Activated T-cell treated with anti-CD3 and anti-CD28 coated beads, Interleukin-2, amount 50 U/mL, for 24 hours (primary cell): ENCODE measurements at places on chromosomes 3 and 15.

DNA sequence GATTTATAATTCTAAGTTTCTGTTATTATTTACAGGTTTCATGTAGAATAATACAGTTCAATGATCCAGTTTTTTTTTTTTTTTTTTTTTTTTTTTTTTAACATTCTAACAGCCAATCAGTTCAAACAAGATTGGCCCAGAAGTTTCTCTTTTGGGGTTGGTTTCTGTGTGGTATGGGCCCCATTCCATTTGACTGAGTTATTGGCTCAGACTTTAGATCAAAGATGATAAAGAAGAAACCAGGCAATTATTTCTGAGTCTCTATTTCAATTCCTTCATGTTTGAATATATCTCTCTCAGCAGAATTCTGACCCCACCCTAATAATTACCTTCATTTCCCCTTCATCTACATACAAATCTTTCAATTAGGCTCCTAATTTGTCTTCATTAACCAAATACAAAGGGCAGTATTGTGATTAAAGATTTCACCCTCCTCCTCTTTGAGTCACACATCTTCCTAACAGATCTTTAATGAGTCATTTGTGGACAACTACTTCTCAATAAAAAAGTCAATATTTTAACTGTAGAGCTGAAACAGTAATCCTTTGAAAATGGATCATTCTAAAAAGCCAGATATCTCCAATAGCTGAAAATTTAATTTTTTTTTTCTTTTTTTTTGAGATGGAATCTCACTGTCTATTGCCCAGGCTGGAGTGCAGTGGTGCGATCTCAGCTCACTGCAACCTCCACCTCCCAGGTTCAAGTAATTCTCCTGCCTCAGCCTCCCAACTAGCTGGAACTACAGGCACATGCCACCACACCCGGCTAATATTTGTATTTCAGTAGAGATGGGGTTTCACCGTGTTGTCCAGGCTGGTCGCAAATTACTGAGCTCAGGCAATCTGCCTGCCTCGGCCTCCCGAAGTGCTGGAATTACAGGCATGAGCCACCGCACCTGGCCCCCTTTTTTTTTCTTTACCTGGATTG is 878.8 kb downstream of the NAALADL2 start:
- no peak for DNase-seq

- no peak for DNase-seq
Measured at GRCh38 chr15:51863131-51863530, 33.7 kb downstream of the TMOD3 start.

DNA sequence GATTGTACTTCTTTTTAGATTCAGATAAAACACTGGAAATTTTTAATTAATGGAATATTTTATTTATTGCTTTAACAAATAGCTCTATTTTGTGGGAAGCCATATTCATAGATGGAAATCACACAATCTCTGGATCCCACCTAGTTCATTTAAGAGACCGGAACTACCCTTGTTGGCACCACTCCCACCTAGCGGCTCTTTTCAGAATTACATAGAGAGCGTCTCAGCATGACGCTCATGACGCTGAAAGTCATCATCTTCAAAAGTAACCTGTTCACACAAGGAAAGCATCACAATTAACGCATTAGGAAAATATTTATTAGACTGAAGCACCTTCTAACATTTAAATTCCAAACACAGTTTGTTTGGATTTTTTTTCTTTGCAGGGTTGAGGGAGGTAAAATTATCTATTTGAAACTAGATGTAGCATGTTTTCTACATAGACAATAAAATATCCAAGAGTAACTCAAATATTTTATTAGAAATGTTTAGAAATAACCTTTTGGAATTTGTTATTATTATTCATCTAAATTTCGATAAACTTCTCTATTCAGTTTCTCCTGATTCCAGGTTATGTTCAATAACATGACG is 214.9 kb upstream of the ARRDC4 start:
- no peak for DNase-seq

DNA sequence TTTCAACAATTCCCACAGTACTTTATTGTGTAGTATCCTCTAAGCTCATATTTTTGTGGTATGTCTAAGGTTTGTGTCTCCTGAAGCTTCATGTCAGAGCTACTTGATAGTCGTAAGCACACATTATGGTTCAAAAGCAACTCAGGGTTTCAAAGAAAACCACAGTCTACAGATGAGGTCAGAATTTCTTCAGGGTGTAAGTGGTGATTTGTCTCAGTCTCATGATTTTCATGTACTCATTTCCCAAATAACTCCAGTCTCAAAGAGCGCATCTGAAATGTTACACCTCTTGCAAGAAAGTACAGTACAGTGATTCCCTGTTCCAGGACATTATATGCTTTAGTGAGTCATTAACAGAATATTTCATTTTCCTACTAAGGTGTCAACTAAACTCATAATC is 47.5 kb upstream of the SSR3 start:
- no peak for DNase-seq

DNA sequence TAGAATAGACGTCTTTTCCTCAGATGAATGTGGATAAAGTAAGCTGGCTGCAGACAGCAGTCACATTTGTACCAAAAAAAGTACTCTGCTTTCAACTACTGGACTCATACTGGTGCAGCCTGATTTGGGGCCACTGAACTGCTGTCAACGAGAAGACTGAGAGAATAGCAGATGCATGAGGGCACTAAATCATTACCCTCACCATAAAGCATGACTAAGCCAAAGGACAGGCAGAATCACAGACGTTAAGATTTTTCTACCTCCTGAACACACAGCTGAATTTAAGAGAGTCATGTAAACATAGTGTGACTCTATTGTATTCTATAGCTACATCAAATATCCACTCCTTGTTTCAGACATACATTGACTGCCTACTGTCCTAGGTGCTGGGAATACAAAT is 67.8 kb upstream of the CDAN1 start:
- no peak for DNase-seq

DNA sequence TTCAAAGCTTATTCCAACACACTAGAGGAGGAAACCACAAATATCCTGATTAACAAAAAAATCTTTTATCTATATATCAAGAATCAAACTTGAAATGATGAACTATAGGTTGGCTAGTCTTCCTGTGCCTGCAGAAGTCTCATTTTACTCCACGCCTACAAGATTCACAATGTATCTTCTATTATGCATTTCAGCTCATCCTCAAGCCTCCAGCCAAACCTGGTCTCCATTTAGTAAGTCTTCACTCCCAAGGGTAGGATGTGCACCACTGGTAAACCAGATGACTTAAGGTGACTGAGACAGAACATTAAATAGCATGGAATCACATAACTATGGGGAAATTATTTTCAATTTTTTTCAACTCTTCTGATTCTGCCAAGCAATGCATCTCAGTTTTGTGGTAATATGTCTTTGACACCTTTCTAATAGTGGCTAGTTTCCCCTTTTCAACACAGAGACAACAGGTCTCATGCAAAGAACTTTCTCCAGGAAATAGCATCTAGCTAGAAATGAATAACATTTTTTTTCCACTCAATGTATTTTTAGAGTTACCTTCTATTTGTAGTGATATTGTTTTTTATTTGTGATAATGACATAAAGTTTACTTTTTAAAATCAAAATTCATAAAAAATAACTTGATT is 166.9 kb downstream of the TNIK start:
- DNase-seq: no peak

DNA sequence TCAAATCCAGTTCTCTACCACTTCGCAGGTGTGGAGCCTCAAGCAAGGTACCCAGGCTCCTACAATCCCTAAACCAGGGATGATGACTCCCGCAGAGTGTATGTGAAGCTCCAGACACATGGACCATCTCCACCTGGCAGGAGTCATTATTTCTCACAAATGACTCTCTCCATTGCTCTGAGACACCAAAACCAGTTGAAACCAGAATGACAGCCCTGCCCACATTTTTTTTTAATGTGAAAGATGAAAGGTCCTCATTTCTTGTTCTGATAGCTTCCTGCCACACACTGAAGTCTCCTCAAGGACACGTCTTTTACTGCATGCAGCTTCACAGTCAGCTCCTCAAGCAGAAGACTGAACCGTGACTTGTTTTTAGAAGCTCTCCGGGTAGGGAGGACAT is 61.4 kb upstream of the ZBTB38 start:
- peak; percentile 61 for DNase-seq
